ENCODE measurements at places on chromosomes 1 and 21.

- no peak for DNase-seq
Measured at GRCh38 chr1:50358962-50359361, 64.3 kb downstream of the DMRTA2 start.

DNA sequence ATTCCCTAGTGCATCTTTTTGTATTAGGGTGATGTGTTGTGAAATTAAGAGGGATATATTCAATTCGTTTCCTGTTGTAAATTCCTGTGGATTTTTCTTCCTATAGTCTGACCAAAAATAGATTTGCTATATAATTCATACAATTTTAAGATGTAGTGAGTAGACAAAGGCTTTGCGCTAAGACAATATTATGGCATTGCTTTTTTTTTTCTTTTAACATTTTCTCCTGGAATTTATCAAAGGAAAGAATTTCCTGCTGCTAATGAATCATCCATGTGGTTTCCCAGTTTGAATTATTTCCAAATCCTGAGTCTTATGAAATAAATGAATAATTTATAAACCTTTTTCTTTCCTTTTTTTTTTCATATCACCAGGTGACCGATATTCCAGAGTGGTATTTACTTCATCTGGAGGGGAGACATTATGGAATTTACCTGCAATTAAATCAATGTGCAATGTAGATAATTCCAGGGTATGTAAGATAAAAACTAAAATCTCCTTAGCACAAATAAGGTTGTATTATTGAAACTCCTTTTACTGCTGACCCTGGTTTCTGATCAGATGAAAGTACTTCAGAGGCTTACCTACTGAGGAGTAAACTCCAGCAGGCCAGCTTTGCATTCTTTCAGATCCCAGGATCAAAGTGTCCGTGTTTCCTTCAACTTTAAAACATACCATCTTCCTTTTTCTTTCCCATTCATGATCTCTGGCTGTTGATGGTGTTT, 148.4 kb downstream of the TLR5 start:
- no peak for DNase-seq

- no peak for DNase-seq
Measured at GRCh38 chr1:41812453-41812852, 106.3 kb downstream of the HIVEP3 start.

DNA sequence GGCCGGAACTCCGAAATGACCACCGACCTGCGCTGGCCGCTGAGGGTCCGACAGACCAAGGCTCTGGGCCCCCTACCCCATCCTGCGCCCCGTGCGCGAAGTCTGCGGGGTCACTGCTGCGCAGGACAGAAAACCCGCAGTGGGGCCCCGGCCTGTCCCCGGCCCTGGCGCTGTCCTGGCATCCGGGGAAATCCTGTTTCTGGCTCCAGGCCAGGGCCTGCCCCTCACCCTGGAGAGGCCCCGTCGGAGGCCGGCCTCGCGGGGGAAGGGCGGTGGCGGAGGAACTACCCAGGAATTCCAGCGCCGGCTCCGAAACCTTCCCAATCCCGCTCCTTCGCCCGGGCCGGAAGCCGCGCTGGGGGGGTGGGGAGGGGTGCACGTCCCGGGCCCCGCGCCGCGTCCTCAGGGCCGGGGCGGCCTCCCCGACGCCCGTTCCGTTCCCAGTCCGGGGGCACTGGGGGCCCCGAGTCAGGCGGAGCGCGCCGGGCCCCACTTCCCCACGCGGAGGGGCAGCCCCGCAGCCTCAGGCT, 77.0 kb downstream of the MORN1 start:
- no peak for DNase-seq

DNA sequence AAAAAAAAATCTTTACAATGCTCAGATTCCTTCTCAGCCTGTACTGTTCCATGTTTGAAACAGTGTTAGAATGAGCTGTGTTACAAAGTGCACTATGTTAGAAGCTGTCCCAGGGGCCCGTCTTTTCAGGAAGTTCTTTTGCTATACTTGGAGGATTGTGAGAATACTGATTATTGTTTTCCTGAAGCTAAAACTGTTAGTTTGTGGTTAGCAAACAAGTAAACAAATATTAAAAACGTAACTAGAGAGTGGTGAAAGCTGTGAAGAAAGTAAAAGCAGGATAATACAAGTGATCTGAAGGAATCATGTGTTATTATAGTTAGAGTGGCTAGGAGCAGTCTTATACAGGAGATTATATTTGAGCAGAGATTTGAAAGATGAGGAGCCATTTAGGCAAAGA, 35.6 kb downstream of the CAMSAP2 start:
- no peak for DNase-seq

DNA sequence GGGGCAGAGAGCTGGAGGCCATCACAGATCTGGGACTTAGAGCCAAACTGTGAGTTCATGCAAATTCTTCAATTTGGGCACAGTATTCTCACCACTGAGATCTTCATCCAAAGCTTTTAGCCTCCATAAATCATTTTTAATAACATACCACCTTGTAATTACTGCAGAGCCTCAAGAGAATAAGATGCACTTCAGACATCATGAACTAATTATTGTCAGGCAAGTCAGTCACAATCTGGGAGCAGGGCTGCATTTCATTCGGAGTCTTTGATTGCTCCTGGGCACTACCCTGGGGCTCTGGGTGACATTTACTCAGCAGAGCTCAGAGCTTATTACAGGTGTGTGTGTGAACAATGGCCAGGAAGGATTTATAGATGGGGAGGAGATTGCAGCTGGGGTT, 623.7 kb downstream of the PTPRU start:
- no peak for DNase-seq

- DNase-seq: no peak
Measured at GRCh38 chr1:203306965-203307541, 1.7 kb downstream of the BTG2 start.

- DNase-seq: no peak
Measured at GRCh38 chr1:20854529-20854928, 67.4 kb upstream of the HP1BP3 start.

- no peak for DNase-seq
Measured at GRCh38 chr1:1207571-1207892, 1.1 kb upstream of the TNFRSF18 start.

- no peak for DNase-seq
Measured at GRCh38 chr1:225498549-225499136, 70.8 kb upstream of the LBR start.

- DNase-seq: no peak
Measured at GRCh38 chr1:235307158-235308124, 20.5 kb downstream of the ARID4B start.

GRCh38 chr1:15950763-15951295, 25.1 kb downstream of the ZBTB17 start:
- DNase-seq: peak; percentile 58

GRCh38 chr1:92277105-92277723, 21.6 kb downstream of the GLMN start:
- DNase-seq: no peak

GRCh38 chr1:42392255-42392654, 11.7 kb downstream of the RIMKLA start:
- no peak for DNase-seq

GRCh38 chr21:36873513-36873912, 93.0 kb downstream of the HLCS start:
- no peak for DNase-seq

DNA sequence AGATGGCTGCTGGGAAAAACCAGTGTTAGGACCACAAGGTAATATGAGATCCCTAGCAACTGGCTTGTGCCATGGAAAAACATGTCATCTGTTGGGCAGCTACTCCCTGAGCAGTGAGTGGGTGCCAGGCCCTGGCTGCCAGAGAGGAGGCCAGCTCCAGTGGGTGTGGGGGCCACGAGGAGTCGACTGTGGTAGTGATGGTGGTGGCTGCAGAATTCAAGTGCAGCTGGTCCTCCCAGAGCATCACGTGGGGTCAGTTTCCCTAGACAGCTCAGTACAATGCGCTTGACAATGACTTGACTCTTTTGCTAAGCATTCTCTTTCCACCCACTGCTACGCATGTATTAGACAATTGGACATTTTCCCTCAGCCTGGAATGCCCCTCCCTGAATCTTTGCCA, 14.5 kb upstream of the CDC42 start:
- DNase-seq: no peak

- no peak for DNase-seq
Measured at GRCh38 chr21:25456672-25457071, 150.6 kb downstream of the MRPL39 start.

DNA sequence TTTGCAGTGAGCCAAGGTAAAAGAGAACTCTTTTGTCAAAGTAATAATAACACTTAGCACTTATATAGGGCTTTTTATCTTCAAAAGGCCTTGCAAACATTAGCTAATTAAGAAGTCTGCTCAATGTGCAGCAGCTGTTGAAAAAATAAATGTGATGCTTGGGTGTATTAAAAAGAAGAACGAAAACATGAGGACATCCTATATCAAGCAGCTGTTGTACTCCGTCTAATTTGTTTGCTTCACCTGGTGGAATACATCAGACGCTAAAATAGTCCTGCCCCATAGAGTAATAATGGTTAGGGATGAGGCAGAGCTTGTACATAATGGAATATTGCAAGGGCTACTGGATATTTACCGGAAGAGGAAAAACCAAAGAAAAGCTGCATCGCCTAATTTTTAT, 299.5 kb downstream of the ST6GALNAC3 start:
- no peak for DNase-seq

GRCh38 chr1:147039916-147040315, 101.8 kb downstream of the NBPF12 start:
- no peak for DNase-seq

DNA sequence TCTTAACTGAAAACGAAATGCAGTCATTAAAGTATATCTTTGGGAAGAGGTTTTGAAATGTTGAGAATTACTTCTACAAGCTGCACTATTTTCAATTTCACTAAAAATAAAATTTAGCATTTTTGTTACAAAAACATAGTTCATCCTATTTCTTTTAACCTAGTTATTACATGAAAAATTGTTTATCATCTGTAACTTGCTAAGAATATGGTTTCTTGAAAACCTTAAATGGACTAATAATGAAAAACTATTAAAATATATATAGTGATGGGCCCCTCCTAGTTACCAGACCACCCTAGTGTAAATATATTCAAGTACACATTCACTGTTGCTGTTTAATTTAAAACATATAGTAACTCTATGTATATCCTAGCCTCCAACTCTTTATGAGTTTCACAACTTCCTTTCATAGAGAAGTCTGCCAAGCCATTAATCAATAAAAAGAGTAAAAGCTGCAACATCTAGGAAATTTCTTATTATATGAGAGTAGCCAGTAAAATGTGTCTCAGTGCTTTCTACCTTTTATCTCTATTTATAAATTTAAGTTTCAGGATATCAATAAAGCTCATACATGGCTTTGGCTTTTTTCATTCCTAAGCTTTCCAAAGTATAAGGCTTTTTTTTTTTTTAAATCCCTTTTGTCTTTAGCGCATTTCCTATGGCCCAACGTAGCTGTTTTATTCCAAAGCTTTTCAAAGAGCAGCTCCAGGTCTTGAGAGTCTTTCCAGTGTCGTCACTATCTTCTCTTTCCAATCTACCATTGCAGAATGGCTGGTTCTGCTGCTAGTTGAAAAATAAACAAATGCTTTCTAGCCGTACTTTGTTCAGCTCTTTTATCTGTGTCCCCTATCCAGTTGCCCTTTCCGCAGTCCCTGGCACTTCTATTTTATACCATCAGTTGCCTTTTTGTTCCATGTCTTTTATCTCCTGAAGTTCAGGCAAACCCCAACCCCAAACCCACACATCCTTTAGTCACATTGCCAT, 6.5 kb downstream of the IRF2BP2 start:
- DNase-seq: no peak

DNA sequence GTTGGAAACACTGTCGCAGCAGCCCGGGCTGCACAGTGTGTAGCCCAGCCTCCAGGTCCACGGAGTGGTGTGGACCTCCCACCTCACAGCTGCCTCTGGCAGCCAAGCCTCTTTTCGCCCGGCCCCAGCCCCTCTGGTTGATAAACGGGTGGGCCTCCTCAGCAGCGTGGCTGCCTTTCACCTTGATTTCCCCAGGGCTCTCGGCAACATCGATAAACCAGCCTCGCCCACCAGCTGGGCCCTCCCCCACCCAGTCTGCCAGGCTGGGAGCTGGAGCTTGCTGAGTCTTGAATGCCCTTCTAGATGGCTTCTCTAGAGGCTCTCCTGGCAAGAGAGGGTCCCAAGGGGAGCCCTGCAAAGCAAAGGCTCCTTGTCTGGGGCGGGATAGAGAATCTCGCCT, 31.0 kb upstream of the LHX4 start:
- DNase-seq: no peak

GRCh38 chr1:31051611-31052010, 13.9 kb downstream of the PUM1 start:
- DNase-seq: no peak

GRCh38 chr1:153030895-153031294, at the start of gene SPRR1B:
SPRR1B (plus strand) TSS chr1:153031203; CDS start chr1:153032346, 1,143 bp downstream.
- no peak for DNase-seq

GRCh38 chr1:235902677-235903542, 36.2 kb upstream of the LYST start:
- no peak for DNase-seq

DNA sequence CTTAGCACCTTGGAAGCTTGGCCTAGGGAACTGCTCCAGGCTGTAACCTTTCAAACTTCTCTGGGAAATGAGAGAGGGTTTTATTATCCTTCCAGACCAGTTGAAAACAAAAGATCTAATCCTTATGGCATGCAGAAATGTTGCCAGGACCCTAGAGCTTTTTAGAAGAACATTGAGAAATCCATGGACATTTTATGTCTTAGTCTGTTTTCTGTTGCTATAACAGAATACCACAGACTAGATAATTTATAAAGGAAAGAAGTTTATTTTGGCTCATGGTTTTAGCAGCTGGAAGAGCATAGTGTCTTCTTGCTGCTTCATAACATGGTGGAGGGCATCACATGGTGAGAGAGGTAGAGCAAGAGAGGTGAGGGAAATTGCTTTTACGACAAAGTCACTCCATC, 25.8 kb downstream of the OSBPL9 start:
- DNase-seq: no peak

DNA sequence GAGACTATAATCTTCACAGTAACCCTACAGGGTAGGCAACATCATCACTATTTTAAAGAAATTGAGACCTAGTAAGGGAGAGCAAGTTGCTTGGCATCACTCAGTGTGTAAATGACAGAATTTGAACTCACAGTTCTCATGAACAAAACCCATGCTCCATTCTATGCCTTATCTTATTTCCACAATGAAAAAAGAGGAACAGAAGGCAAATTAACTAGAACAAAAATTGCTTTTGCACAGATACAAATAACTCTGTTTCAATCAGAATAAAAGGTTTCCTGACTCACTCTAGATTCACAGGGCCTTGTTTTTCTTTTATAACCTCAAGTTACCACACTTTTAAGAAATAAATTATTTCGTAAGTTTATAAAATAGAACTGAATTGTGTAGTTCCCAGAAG, 90.1 kb downstream of the UCHL5 start:
- no peak for DNase-seq

- no peak for DNase-seq
Measured at GRCh38 chr1:119895102-119895501, 1.2 kb downstream of the ADAM30 start.

DNA sequence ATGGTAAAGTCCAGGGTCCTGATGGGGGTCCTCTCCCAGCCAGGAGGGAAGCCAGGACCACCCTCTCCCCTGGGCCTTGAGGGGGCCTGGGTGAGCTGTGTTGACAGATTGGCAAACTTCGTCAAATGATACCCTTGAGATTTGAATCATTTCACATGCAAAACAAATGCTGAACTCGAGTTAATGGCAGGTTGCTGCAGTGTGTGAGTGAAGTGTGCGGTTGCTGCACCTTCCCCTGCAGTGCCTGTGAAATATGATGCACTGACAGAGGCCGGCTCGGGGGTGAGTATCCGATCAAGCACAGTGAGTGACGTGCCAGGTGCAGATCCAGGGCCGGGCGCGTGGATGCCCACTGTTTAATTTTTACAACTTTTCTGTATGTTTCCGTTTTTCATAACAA, 5.7 kb upstream of the KRTAP12-1 start:
- no peak for DNase-seq

GRCh38 chr1:60969971-60970509, 112.3 kb upstream of the NFIA start:
- DNase-seq: no peak

All from stimulated activated CD8-positive, alpha-beta memory T cell treated with anti-CD3 and anti-CD28 coated beads, Interleukin-7, amount 100 ng/mL, for 1 hour (primary cell).